Non-pigmented ciliary epithelial cell (primary cell): ENCODE measurements at places on chromosomes 2 and 18.

- no peak for DNase-seq
Measured at GRCh38 chr2:219477815-219478214, 20.9 kb upstream of the GMPPA start.

- no peak for DNase-seq
Measured at GRCh38 chr2:204370172-204370718, 175.0 kb upstream of the PARD3B start.

- peak; percentile 17 for DNase-seq
Measured at GRCh38 chr2:61018318-61018755, 282 bp upstream of the PUS10 start.

GRCh38 chr2:134324947-134325346 is 71.1 kb downstream of the MGAT5 start:
- no peak for DNase-seq

DNA sequence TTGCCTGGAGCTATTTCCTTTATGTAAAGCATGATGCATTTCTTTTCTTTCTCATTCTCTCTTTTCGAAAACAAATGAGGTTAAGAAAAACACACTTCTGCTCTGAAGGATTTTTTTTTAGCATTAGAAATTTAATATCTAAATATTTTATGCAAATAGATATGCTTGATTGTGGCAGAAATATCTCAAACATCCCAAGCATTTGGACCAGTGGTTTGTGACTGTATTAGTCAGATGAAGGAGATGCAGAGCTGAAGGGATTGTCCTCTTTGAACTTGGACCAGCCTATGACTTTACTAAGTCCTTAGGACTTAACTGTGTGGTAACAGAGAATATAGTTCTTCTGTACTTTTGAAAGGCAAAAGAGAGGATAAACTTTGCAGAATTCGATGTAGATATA is 335.9 kb upstream of the NT5C1B start:
- peak; percentile 91 for DNase-seq

GRCh38 chr2:150404147-150404546 is 83.3 kb downstream of the RND3 start:
- DNase-seq: no peak

DNA sequence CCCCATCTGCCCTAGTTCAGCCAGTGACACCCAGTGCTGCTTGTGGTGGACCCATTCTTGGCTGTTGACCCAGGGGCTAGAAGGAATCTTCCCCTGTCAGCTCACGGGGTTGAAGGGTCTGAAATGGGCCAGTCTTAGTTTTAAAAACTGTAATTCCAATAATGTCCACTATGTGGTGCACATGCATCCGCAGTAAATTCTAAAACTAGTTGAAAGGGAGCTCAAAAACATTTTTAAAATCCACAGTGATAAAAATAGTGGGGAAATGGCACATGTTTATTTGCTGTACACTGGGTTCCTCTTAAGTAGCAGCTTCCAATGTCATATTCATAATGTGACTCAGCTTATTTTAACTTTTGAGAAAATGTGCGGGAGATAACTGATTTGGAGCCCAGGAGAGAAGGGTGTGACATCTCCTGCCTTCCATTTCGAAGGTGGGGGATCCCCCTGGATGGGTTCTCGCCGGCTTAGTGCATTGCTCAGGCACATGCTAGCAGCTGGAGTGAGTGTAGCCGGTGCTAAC is 32.8 kb downstream of the GRHL1 start:
- DNase-seq: no peak

DNA sequence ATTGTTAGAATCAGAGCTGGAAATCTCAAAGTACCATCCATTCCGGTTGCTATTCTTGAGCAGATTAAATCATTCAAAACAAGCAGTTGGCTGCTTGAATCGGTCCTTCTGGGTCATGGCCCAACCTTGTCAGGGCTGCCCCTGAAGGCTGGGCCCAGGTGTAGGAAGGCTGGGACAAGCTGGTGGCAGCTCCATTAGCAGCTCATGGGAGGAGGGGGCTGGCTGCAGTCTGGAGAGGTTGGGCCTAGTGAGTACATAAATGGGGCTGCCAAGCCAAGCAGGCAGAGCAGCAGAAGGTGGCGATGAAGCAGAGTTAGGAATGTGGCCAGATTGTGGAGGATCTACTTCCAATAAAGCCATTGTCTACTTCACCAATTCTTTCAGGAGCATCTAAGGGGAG is 81.4 kb downstream of the ADCYAP1 start:
- DNase-seq: no peak

DNA sequence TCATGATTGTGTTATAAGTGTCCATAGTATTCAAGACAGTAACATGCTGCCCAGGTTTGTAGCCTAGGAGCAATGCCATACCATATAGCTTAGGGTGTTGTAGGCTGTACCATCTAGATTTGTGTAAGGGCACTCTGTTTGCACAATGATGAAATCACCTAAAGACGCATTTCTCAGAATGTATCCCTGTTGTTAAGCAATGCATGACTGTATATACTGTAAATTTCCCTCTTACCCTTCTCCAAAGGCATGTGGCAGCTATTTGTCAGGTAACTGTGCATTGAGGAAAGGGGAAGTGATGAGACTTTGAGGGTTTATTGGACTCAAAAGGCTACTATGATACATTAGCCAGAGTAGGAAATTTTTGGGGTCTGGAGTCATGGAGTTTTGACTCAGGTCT is 180.8 kb downstream of the VAPA start:
- no peak for DNase-seq

DNA sequence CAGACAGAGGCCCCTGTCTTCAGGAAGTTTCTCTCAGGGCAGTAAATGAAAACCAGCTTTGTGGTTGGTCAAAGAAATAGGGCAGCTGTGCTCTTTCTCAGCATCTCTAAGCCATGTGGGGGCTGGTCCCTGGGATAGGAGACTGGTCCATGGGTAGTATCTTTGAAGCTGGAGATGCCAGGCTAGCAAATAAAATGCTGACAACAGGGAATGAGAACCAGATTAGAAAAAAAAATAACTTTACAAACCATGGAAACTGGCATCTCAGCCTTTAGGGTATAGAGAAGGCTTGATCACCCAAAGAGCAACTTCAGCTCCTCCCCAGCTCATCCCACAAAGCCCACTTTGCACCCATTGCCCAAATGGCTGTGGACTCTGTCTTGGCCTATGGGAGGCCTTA is 138.1 kb downstream of the TTC32 start:
- DNase-seq: no peak

- no peak for DNase-seq
Measured at GRCh38 chr2:81576713-81577112, 1272.2 kb upstream of the LRRTM1 start.
